Activated CD4-positive, alpha-beta T cell treated with anti-CD3 and anti-CD28 coated beads, Interleukin-2, amount 50 U/mL, for 48 hours (primary cell): ENCODE measurements at places on chromosomes 7 and 10.

DNA sequence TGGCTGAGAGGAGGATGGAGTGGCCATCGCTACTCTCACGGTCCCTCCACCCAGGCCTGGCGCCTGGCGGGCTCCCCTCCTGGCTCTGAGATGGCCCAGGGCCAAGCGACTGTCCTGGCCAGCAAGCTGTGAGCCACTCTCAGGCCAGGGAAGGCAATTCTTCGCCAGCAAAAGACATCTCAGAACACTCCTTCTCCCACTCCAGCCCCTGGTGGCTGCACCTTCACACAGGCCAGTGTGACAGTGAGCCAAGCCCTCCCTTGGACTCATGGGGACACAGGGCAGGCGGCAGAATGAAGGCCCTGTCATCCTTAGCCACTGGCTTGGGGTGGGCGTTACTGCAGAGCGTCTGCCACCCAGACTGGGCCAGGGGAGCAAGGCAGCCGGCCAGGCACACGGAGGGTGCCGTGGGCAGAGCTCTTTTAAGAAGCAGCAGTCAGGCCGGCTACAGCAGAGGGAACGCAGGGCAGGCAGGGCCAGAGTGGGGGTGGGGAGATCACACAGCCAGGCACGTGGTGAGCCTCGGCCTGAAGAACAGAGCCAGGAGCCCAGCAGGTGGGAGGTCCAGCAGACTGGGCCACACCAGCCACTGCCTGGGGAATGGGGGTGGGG lies 14.4 kb downstream of the STK32C start:
- no peak for DNase-seq

- DNase-seq = no peak
Observed at GRCh38 chr7:106561151-106561550, 99.8 kb downstream of the CCDC71L start.

- no peak for DNase-seq
Observed at GRCh38 chr10:9075420-9075819, 1020.9 kb downstream of the GATA3 start.

DNA sequence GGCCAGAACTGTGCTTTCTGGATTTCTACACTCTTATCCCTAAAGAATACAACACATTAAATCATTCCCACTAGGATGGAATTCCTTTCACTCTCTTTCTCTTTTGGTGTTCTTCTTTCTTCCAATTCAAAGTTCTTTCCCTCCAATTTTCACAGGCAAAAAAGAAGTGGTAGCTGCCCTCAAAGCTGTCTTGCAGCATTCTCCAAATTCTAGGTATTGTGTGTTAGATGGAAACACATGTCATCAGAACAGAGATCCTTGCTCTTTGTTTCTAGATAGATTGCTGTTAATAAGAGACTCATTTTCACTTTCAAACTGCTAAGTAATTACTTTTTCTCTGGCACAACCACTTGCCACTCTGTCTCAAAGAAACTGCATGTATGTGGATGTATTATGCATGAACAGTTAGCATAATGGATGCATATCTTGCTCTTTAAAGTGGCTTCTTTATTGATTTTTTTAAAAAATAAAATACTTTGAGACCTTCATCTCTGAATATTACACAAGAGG lies 31.0 kb downstream of the SHTN1 start:
- DNase-seq = no peak

DNA sequence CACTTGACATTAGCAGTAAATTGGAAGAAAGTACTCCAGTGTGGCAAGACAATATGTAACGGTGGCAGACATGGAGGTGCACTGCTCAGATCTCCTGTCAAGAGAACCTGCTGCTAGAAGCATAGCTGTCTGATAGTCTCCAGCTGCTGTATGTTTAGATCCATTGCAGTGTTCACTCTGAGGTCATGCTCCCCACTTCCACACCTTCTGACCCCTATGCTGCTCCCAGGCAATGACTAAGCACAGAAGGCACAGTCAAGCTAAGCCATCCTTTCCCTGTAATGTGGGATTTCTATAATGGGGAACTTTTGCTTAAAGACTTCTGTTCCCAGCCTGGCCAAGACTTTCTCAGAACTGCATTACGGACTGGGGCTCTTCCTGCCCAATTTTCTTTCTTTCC lies 315.8 kb downstream of the HPSE2 start:
- DNase-seq = no peak

DNA sequence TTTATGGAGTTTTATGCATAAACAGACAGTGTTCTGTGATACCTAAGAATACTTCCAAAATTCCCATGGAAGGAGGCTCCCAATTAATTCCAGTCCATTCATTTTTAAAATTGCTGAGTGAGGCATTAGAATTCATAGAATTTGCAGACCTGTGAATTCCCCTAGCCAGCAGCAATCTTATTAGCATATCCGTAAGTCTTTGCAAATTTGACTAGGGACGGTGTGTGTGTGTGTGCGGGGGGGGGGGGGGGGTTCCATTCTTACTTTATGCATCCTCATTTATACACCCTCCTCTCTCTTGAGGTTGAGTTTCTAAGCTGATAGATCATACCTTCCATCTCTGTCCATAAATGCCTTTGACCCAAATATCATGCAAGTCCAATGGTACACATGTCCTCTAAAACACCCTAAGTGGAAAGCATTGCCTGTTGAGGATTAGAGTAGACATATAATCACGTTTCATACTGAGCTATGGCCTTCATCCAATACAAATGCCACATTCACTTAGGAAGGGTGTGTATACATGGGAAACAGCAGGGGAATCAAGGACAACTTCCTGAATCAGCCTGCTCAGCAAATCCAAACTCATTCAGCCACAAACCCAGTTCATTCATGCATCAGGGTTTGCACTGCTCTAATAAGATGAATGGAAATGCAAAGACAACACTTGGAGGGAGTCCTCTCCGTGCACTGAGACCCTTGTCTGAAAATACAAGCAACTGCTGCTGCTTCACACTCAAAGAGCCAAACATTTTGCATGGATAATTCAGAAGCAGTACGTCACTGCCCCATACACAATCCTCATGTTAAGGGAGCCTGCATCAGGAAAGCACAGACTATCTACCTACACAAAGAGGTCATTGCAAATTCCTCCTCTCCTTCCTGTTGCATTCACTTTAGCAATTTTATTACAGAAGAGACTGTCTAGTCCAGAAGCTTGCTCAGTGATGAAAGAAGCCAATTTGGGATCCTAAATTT lies 350.8 kb downstream of the KCNMA1 start:
- no peak for DNase-seq

- DNase-seq = no peak
Observed at GRCh38 chr10:27794157-27794556, 48.5 kb upstream of the MKX start.

- DNase-seq = no peak
Observed at GRCh38 chr7:1619152-1620079, 49.6 kb upstream of the PSMG3 start.

DNA sequence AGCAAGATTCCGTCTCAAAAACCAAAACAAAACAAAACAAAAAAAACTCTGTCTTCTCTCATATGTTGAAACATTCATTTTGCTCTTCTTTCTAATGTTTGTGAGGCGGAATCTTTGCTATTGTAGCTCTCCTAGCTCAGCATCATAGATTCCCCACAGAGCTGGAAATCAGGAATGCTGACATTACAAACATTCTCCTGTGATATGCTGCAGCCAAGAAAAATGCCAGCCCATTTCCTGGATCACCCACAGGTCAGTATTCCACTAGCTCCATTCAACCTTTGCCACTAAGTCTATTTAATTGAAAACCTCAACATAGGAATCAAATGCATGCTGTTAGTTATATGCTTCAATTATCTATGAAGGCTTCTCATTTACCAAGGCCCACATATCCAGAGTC lies 186.3 kb downstream of the IPMK start:
- no peak for DNase-seq

DNA sequence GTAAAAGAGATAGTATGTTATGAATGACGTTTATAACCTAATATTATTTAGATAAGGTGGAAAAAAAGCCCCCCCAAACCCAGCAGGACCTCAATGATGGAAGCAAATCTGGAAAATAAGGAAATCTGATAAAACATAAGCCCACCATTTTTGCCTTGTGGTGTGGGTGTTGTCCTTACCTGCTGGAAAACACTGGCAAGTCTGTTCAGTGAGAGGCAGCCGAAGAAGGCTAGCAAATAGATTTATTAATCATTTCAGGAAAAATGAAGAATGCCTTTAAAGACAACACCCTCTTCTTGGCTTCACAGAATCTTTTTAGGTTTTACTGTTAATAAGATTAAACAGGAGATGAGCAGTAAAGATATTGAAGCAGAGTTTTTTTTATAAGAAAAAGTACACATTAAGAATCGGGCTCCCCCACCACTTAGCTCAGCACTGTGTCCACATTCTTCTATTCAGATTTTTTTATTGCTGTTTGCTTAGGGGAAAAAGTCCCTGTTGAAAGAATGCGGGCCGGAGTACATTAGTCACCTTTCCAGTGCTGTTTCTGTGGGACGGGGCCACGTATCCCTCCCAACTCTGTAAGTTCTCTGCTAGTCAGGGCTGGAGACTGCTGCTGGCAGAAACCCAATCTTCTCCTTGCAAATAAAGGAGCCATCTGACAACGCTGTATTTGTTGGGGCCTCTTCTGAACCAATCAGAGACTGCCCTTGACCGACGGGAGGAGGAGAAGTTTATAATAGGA lies 104.1 kb downstream of the EVX1 start:
- no peak for DNase-seq

DNA sequence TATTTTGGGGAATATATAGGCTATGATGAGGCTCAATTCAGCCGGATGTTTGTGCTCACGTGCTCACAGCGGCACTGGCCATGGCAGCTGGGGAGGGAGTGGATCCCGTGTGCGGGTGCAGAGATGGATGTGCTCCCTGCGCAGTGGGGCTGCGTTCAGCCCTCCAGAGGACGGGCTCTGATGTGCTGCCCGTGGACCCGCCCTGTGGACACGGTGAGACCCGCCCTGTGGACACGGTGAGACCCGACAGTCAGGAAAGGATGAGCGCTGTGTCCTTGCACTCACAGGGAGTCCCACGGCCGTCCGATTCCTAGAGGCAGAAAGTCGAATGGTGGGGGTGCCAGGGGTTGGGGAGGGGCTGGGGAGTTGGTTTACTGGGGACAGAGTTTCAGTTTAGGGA lies 89.0 kb downstream of the DNAJB6 start:
- DNase-seq = no peak

- DNase-seq = no peak
Observed at GRCh38 chr10:130817046-130817624, 494.4 kb downstream of the TCERG1L start.

GRCh38 chr7:95433952-95434556 lies 774 bp downstream of the PON2 start:
- no peak for DNase-seq

GRCh38 chr7:135934651-135935050 lies 42.5 kb downstream of the MTPN start:
- no peak for DNase-seq

- DNase-seq = no peak
Observed at GRCh38 chr7:29955799-29956486, 33.7 kb downstream of the SCRN1 start.

- DNase-seq = peak; percentile 71
Observed at GRCh38 chr7:98733036-98733435, 116.0 kb downstream of the NPTX2 start.

- no peak for DNase-seq
Observed at GRCh38 chr7:27115221-27116026, 12.9 kb upstream of the HOXA2 start.

DNA sequence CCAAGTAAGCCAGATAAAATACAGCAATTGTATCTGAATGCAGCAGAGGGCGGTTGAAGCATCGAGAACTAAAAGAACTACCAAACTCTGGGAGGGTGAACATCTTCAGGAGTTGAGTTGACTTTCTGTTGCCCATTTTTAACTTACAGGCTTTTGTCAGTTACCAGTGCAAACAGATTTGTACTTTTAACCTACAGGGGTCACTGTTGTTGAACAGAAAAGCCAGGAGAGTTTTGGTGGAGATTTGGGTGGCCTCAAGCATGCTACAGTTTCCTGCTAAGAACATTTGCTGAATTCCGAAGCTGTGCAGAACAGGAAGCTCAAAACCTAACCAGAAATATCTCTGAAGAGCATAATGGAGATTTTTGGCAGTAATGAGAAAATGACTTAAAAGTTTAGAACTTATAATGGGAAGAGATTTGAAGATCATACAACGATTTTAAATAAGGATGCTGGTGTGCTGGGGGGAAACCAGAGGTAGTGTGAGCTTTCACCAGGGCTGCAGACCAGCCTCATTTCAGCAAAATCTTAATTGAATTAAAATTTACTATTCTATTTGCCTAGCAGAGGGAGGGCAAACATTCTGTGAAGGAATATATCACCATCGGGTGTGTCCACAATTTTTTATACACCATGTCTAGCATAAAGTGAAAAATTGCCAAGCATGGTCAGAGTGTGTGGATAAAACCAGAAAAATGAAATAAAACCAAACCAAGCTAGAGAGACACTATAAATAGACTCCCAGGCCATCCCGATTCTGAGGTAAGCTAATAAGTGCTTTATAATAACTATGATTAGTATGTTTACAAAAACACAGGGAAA lies 208.6 kb upstream of the CCDC6 start:
- no peak for DNase-seq

- DNase-seq = no peak
Observed at GRCh38 chr7:22896917-22897316, 74.3 kb upstream of the TOMM7 start.

DNA sequence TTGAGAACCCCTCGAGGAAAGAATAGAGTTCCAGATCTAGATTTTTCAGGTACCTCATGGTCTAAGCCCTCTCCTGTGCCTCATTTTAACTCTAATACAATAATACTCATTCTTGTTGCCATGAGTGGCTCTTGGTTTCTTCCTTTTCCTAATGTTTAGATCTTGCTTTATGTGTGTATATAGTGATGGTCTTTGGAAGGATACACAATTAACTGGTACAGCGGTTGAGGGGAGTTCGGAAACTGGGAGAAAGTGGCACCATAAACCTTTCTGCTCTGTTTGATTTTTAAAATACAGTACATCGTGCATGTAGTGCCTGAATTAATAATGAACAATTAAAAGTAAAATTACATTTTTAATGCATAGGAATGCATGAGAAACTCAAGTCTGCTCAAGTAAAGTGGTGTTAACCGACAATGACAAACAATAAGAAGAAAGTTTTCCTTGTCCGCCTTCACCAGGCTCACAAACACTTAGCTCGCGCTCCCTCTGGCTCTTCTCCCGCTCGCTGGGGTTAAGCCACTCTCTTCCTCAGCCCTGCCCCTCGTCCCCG lies 386 bp upstream of the EIF4EBP2 start:
- DNase-seq = no peak

- DNase-seq = no peak
Observed at GRCh38 chr10:122503012-122503411, 41.7 kb downstream of the HTRA1 start.
